ENCODE measurements at places on chromosomes 5 and 9.

DNA sequence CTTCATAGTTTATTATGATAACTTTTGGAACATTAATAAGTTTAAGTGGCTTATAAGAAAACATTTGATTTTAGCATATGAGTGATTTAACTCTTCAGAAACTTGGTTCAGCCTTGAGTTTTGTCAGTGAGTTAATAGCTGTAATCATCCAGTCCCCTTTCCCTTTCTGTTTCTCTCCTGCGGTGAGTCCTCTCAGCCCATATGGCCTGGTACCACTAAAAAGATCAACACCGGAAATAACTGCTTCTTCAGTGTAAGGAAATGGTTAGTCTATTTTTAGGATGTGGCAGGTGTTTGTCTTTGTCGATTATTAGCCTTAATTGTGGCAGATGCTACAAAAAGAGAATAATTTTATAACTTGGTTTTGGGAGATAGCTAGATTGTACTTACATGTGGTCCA is 120.2 kb upstream of the GRHPR start:
- DNase-seq, result no peak

GRCh38 chr9:126778141-126778540 is 26.7 kb upstream of the ZBTB43 start:
- DNase-seq, result no peak

- no peak for DNase-seq
These were observed 15.2 kb upstream of the NEK6 start for GRCh38 chr9:124242331-124243194.

- no peak for DNase-seq
These were observed 204.1 kb downstream of the CDH12 start for GRCh38 chr5:22649074-22649473.

- no peak for DNase-seq
These were observed 117.5 kb downstream of the FGF1 start for GRCh38 chr5:142568283-142568995.
